Cerebellar nuclear complex (tissue), 1 donor: ENCODE measurements at places on chromosomes 4 and X.
A peak's percentile ranks its signal among the peaks of the same experiment; 100 is the strongest.

GRCh38 chrX:142312591-142312990, 107.5 kb upstream of the MAGEC2 start:
- DNase-seq: no peak

GRCh38 chr4:86330961-86331742, 28.7 kb downstream of the MAPK10 start:
- DNase-seq: no peak

- no peak for DNase-seq
Observed at GRCh38 chr4:125836597-125837195, 521.9 kb downstream of the FAT4 start.

- no peak for DNase-seq
Observed at GRCh38 chrX:21939906-21940305, 603 bp upstream of the SMS start.

DNA sequence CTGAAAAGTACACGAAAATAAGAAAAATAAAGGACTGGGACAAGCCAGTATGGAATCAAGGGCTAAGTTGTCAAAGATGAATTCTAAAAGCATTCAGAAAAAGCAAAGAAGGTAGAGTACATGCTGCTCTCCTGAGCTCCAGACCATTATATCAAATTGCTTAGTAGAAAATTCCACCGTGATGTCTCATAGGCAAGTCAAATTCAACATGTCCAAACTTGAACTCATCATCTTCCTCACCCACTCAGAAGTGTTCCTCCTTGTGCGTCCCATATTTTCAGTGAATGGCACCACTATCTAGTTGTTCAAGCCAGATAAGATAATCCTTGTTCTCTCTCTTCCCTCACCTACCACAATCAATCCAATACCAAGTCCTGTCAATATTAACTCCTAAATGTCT, 37.5 kb upstream of the IL13RA2 start:
- no peak for DNase-seq

GRCh38 chrX:68677998-68678397, 30.5 kb downstream of the STARD8 start:
- DNase-seq: no peak

DNA sequence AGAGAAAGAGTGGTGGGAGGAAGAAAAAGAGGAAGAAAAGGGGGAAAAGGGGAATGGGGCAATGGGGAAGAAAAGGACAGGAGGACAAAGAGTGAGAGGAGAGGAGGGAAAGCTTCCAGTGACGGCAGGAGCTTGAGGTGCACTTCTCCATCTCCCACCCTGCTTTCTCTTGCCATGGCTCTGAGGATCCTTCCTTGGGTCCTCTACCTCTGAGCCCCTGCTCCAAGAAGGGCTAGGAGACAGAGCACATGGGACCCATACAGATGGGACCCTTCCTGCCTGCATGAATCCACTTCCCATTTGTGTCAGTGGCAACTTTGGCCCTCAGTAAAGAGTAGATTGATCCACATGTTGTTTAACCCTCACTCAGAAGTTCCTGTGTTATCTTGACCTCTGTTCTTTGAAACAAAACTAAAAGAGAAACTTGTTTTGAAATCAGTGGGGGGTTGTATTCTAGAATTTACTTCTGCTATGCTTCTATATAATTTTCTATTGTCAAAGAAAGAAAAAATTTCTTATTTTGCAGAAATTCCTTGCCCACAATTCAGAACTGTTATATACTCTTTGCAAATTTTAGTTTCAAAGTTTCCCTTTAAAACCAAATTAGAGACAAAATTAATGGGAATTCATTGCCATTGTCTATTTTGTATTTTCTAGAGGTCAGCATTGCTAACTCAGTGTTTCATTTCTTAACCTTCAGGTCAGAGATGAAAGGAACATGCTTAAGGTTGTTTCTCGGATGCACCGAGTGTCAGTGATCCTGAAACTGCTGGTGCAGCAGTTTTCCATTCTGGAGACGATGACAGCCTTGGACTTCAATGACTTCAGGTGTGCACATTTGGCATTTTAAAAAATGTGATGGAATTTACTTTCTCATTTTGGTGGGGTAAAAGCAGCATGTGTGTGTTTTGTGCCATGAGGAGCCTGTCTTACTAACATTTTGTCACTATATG, 5.0 kb downstream of the TDO2 start:
- no peak for DNase-seq

DNA sequence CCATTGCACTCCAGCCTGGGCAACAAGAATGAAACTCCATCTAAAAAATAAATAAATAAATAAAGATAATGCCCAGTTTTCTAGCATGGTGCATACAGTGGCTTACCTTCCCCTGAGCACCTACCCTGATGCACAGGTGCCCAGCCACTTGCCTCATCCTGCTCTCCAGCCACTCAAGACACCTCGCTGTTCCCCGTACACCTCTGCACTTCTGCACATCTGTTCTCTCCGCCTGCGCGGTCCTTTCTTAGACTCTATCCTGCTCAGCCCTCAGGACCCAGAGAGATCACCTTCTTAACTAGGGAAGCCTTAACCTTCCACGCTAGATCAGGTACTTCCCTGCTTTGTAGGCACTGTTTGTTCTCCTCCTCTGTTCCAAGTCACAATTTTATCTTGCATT, 2.9 kb downstream of the EVC start:
- DNase-seq: no peak

DNA sequence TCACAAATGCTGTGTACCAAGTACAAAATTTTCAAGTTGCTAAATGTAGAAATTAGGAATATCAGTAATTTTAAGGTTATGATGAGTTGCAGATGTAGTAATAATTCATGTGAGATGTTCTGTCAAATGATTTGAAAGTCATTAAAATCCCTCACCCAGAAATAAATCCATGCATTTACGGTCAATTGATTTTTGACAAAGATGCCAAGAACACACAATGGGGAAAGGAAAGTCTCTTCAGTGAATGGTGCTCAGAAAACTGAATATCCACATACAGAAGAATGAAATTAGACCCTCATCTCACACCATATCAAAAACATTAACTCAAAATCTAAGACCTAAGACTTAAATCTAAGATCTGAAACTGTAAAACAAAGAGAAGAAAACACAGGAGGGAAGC, 12.9 kb upstream of the BMPR1B start:
- no peak for DNase-seq

DNA sequence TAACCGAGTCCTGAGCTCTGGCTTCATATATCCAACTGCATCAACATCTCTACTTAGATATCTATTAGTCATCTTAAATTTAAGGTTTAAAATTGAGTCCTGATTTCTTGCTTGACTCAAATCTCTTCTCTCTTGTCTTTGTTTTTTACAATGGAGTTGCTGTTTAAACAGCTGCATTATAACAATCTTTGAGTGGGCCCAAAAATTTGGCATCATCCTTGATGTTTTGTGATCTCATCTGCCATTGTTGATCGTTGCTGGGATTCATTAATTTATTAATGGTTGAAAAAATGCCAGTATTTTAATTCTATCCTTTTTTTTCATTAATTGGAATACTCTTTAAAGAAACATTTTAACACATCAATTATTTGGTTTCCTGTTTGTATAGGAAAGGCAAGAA, 82.2 kb downstream of the STIM2 start:
- no peak for DNase-seq

DNA sequence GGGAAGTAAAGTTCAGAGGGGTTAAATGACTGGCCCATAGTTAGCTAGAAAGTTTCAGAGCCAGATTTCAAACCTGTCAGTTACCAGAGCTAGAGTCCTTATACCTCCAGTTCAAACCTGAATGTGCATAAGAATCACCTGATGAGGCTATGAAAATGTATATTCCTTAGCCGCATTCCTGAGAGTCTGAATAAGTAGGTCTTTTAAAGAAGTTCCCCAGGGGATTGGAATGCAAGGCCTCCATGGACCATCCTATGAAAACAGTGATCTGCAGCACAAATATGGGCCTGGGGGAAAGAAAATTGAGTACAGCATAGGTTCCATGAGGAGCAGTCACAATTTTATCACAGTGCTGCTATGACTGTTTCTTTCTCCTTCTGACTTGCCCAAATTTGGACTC, 263.9 kb upstream of the CXorf66 start:
- no peak for DNase-seq

DNA sequence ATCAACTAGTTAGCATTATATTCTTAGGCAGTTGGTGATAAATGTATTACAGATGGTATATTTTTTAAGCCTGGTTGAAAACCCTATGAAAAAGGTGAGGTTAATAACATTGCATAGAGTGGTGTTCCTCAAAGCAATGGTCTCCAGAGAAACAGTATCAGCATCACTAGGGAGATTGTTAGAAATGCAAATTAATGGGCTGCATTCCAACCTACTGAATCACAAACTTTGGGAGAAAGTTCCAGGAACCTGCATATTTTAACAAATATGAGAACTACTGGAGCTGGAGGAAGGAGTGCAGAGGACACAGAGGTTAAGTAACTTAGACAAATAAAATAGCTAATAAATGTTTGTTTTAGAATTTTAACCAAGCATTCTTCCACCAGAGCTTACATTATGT, 166.9 kb upstream of the PCDH10 start:
- DNase-seq: no peak

- DNase-seq: peak; percentile 58
Observed at GRCh38 chr4:6974138-6974848, 64.7 kb downstream of the TBC1D14 start.

DNA sequence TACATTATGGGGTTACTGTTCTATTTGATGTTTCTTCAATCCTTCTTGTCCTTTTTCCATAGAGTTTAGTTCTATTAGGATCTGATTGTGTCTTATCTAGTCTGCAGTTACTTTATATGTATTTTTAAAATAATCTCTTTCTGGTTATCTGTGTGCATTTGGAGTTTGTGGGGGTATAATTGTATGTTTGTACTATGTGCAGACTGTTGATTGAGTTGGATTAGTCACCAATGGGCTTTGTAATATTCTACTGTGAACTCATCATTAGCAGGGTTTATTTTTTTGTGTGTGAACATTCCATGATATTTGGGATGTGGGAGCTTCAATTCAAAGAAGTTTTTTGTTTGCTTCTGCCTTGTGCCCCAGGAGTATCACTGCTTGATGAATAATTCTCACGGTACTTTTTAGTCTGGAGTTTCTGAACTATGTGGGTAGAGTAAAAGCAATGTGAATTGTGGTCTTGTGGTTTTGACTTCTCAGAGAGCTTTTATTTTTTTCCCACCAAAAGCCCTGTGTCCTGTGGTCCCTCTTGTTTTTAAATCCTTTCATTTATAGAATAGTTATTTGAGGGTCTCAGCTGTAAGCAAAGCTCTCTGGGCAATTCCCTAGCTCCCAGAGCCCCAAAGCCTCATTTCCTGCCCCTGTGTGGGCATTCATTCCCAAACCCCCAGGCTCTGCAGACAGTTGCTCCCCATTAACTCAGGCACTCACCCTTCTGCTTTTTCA, 127.8 kb downstream of the PHKA2 start:
- no peak for DNase-seq

DNA sequence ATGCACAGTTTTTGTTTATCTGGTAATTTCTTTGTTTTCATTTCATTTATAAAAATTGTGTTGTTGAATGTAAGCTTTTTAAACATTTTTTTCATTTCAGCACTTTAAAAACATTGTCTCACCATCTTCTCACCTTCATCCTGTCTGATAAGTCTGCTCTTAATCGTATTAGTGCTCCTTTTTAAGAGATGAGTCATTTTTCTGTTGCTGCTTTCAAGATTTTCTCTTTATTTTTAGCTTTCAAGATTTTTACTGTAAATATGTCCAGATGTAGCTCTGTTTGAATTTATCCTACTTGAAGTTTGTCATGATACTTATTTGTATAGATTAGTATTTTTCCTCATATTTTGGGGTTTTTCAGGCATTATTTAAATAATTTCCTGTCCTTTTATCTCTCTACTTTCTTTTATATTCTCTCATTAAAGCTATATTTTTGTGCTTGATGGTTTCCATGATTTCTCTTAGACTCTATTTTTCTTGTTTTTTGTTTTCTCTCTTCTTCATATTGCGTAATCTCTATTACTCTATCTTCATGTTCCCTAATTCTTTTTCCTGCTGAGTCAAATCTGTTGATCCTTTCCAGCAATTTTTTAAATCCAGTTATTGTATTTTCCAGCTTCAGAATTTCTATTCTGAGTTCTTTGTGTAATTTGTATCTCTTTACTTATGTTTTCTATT, 1400.4 kb upstream of the PCDH7 start:
- no peak for DNase-seq

DNA sequence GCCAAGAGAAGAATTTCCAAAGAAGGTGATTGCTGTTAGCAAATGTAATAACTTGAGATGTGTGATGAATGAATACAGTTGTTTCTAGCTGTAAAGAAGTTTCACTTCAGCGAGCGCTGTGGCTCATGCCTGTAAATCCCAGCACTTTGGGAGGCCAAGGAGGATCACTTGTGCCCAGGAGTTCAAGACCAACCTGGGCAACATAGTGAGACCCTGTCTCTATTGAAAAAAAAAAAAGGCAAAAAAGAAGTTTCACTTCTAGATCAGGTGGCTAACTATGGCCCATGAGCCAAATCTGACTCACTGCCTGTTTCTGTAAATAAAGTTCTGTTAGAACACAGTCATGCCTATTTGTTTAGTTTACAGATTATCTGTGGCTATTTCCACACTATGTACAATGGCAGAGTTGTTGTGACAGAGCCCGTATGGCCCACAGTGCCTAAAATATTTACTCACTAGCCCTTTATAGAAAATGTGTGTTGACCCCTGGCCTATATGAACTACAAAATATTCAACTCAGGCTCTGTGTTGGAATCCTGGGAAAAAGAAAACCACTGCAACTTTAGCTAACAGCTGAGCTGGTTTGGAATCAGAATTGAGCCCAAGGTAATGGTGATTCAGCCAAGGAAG, 54.1 kb upstream of the PRPS1 start:
- no peak for DNase-seq

DNA sequence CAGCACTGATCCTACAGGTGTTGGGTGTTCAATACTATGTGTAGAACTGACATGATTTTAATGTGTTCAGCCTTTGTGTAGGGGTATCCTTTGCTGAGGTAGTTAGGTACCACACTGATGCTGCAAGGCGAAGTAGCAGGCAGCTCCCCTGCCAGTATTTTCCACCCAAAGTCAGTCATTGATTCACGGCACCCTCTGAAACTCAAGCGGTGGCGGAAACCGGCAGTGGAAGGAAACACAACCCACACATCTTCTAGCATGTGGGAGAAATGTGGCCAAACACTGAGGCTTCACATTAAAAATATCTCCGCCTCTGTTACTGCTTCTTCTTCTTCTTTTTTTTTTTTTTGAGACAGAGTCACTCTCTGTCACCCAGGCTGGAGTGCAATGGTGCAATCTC, 126.3 kb downstream of the AASDH start:
- DNase-seq: no peak

GRCh38 chr4:108622022-108622421, 1.6 kb downstream of the RPL34 start:
- DNase-seq: no peak

DNA sequence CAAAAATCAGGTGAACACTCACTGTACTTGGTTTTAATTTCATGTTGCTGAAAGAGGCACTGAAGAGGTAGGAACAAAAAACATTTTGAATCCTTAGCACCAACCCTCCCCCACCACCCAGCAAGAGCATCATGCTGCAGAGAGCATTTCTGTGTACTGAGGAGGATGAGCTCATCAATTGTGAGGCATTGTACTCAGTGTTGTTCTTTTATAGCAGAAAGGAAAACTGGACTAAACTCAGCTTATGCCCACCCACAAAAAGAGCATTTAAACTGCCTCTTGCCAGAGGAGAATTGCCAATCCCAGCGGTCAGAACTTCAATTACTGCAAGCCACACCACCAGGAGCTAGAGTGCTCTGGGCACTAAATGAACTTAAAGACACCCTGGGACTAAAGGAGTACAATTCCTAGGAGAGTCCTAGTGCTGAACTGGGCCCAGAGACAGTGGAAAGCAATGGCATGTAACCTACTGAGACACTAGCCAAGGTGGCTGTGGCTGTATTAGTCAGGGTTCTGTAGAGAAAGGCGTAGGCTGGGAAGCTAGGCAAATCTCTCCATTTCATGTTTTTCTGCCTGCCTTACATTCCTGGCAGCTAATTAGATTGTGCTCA, 280.7 kb upstream of the KLHL4 start:
- no peak for DNase-seq
